Stimulated activated CD4-positive, alpha-beta T cell treated with anti-CD3 and anti-CD28 coated beads, Interleukin-4, amount 100 ng/mL, for 1 hour (primary cell): ENCODE measurements at places on chromosomes 1 and 21.

- no peak for DNase-seq
These were observed 44.6 kb downstream of the UBR4 start for GRCh38 chr1:19165501-19165900.

- DNase-seq: no peak
These were observed 34.1 kb upstream of the GNG4 start for GRCh38 chr1:235683653-235684052.

DNA sequence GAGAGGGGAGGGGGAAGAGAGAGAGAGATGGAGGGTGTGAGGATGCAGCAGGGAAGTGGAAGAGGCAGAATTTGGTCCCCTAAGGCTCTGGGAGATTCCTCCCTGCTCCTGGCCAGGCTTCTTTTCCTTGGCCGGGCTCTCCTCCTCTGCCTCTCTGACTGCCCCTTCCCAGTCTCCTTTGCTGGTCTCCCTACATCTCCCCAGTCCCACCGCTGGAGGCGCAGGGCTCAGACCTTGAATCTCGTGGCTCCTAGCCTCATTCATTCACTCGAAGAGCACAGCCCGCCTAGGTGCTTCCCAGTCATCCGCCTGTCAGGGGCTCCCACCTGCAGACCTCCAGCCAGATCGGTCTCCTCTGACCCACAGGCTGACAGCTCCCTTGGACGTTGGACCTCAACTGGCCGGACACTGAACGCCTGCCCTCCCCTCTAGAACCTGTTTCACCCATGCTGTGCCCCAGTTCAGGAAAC, 76.5 kb downstream of the VWA5B1 start:
- DNase-seq: peak; percentile 18

DNA sequence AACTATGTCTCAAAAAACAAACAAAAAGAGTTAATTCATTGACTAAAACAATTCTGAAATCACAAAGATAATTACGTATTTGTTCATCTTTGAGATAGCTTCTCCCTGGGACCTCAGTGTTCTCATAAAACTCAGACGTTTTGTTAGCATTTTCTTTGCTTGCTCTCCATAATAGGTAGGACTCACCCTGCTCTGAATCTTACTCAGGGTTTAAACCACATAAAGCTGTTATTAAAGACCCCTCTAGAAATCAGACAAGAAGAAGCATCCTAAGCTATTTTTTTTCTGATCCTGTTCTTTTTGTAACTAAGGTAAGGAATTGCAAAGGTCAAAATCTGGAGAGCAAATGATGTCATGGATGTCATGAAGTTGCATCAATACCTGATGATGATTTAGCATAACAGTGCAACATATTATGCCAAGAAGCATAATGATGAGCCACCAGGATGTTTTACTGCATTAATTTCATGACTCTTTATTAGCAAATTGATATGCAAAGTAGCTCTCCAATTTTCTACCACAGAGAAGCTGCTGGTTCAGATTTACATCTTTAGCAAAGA, 2.4 kb downstream of the FBXO42 start:
- DNase-seq: no peak

DNA sequence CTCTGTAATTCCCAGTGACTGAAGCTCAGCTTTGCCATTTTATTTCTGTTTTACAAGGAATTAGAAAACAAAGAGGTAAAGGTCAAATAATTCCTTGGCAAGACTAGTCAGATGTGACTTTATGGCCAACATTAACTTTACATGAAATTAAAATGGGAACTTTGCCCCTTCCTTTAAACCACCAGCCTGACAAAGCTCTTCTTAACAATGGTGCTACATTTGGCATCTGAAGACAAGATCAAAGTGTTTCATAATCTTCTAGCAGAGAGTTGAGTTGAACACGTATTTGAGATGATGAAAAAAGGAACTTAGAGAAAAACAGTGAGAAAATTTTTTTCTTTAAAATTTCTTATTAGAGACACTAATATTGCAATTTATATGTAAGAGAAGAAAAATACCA, 193.8 kb downstream of the AK5 start:
- DNase-seq: no peak

- no peak for DNase-seq
These were observed 8.6 kb upstream of the C1orf105 start for GRCh38 chr1:172411791-172412338.

DNA sequence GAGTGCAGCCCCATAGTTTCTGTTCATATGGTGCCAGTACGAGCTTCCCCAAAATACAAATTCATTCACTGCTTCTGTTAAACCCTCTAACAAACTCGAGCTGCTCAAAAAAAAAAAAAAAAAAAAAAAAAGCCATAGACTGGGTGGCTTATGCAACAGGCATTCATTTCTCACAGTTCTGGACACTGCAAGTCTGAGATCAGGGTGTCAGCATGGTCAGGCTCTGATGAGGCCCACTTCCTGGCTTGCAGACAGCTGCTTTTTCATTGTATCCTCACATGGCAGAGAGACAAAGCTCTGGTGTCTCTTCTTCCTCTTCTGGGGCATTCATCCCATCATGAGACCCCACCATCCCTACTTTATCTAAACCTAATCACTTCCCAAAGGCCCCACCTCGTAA, 121.6 kb downstream of the PTBP2 start:
- DNase-seq: no peak

DNA sequence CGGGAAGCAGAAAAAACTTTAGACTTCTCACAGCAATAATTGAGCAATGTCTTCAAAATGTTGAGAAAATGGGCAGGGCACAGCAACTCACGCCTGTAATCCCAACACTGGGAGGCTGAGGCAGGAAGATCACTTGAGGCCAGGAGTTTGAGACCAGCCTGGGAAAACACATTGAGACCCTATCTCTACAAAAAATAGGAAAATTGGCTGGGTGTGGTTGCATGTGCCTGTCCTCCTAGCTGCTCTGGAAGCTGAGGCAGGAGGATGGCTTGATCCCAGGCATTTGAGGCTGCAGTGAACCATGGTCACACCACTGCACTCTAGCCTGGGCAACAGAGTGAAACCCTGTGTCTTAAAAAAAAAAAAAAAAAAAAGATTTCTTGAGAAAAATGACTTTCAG, 7.8 kb upstream of the ZFP69 start:
- DNase-seq: no peak

DNA sequence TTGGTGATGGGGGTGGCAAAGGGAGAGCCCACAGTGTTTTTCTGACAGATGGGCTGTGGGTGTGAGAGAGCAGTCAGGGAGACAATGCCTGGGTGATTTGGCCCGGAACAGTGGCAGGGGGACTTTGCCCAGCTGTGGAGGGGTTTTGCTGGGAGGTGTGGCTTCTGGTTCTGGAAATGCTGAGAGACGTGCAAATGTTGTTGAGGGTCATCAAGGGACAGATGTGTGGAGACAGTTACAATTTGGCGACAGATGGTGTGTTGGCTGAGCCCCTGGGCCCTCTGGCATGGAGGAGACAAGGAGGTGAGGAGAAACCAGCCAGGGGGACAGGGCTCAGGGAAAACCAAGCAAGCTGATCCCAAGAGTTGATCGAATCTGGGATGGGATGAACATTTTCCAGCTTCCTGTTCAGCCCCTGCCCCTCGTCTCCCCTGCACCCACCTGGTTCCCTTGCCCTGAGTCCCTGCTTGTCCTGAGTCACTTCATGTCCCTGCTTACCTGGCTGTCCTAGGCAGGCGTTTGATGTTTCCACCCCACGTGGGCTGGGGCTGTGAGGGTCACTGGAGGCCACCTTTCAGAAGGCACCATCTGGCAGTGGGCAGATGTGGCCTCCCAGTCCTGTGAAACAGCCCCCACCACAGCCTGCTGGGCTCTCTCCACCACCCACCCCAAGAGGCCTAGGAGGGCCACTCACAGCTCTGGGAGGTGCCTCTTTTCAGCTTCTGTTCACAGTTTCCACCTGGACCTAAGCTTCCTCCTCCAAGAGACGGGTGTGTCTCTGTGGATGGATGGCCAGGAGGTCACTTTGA, 15.8 kb upstream of the ZNF678 start:
- no peak for DNase-seq

DNA sequence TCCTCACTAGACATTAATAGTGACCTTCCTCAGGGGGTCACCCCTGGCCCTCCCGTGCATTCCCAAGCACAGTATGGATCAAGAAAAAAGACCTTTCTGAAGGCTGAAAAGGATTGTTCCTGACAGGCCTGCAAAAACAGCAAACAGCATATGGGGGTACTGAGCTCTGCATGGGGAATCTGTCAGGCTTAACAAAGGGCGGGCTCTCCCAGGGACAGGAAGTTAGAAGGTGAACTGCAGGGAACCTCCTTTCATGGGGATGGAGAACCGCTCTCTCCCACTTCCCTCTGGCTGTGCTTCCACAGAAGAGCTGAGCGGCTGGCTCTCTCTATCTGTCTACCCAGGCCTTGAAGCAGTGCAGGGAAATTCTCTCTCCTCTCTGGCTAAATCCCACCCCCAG, 91.7 kb downstream of the DTL start:
- DNase-seq: no peak

- no peak for DNase-seq
These were observed 250.5 kb downstream of the PDE4B start for GRCh38 chr1:66043186-66043585.

DNA sequence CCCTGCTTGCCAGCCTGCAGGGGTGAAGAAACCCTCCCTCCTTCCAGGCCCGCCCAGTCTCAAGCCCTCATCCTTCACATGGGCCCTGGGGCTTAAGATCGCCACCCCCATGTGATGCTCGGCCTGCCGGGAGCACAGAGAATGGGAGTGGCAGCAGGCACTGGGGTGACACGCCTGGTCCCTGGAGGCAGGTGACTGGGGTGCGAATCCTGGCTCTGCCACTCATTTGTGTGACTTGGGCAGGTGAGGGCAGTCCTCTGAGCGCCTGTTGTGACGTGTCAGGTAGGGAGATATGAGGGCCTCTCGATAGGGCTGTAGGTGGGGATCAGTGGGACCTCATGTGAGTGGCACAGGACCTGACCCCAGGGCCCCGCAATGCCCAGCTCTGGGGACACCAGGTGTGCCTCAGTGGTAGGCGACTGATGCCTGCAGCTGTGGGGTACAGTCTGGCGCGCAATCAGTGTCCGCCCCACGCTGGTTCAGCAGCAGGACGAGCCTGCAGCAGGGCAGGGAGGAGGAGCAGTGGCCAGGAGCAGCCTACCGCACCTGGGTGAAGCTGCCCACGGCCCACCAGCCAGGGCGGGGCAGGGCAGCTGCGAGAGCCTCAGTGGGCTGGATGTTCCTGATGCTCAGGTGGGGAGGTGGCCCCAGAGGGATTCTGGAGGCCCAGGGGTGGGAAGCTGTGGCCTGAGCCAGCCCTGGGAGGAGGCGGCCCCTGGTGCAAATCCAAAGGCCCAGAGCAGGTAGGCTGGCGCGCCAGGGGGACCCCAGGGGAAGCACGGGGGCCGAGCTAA, 6.2 kb downstream of the SH2D5 start:
- DNase-seq: no peak

GRCh38 chr1:103101399-103101798, 6.9 kb downstream of the COL11A1 start:
- DNase-seq: no peak

DNA sequence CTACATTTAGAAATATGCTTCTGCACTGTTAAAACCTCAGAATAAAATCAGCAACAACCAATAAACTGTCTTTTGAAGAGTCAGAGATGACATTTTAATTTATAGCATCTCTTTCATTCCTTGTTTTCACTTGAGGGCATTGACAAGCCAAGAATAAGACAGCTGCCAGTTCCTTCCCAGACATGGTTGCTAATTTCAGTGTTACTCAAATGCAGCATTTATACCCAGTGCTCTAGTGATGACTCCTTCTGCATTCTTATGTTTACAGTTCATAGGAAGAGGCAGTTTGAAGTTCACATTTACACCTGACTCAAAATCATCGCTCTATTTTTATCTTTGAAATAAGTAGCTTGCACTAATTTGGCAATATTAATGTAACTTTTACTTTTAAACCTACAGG, 44.9 kb downstream of the PLA2G4A start:
- no peak for DNase-seq

GRCh38 chr1:1550591-1551432, 10.4 kb upstream of the TMEM240 start:
- no peak for DNase-seq

- peak; percentile 43 for DNase-seq
These were observed 20.1 kb downstream of the FAAP20 start for GRCh38 chr1:2174348-2175054.

GRCh38 chr21:42646836-42647235, 6.6 kb upstream of the PDE9A start:
- no peak for DNase-seq

GRCh38 chr1:205975387-205975998, 27.7 kb downstream of the RAB7B start:
- no peak for DNase-seq
